ENCODE measurements at places on chromosomes 4 and X.

DNA sequence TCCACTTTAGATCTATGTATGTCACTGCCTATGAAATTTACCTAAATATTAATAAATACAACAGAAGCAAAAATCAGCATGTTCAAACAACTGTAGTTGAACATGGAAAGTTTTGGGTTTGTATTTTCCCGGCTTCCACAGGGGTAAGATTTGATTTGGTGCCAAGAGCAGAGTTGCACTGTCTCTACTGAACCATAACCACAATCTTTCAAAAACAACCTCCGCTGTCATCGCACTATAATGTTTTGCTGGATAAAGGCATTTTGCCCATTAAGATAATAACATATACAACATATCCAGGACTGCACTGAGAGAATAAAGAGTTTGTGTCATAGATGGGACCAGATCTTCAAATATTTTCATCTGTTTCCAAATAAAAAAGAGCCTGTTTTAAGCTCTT lies 94.9 kb downstream of the TENM3 start:
- DNase-seq, result no peak

DNA sequence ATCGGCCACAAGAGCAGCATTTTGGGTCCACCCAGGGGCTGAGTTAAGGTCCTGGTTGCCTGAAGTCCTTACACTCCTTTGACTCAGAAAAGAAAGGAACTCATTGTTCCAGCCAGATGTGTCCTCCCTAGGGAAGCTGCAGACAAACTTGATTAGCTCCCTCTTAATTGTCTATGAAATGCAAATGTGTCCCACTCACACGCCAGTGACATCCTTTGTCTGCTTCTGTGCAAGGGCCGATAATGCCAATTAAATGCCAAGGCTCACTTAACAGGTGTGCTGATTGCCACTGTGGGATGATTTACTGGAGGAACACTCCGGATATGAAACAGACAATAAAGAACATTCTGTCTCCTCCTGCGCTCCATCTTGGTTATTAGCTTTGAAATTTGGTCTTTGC lies 332.9 kb upstream of the CPEB2 start:
- no peak for DNase-seq

- peak; percentile 83 for DNase-seq
These were observed 25.2 kb upstream of the FGFR3 start for GRCh38 chr4:1767770-1768366.

DNA sequence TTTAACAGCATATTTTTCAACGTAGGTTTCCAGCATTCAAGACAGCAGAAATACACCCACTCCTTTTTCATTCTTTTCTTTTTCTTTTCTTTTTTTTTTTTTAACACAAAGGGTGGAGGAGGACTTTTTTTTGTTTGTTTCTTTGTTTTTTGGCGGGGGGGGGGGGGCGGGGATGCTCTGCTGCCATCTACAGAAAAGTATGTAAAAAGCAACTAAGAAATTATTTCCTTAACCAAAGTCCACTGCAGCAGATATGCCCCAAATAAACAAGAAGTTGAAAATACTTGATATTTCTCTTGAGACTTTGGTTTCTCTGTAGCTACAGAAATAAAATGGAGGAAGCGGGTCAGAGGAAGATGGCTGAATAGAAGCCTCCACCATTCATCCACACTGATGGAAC lies 63.2 kb upstream of the PBDC1 start:
- DNase-seq, result no peak

DNA sequence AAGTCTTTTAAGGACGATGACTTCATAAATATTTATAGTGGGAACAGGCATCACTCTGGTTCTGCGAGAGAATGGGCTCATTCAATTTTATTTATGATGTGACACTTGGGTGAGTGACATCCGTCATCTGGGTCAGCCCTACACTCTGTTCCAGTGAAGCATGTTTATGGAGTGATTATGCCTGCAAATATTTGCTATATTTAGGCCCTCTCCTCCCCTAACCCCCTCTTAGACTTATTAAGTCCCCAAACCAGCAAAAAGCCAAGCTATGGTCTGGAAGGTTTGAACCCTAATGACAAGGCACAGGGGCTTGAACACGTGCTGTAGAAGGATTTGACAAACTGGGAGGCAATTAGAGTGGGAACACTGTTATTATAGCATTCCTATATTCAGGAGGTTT lies 55.9 kb downstream of the C4orf51 start:
- DNase-seq, result no peak

- DNase-seq, result no peak
These were observed 228.1 kb downstream of the ZNF674 start for GRCh38 chrX:46317163-46317562.

DNA sequence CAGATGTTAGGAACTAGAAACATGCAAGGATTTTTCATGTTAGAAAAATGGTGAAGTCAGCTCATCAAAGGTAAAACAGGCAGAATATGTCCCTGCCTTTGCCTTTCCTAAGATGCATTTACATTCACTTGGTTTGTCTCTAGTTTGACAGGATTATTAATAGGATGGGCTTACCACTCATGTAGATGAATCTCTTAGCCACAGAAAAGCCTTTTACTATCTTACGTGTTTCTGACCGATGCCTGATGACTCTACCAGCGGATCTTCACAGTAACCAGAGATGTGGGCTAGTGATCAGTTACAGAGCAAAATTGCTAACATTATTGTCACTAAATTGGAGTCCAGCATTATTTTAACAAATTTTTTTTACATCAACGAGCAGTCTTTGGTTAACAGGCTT lies 187.6 kb downstream of the MAML3 start:
- no peak for DNase-seq

GRCh38 chrX:67759018-67759417 lies 215.2 kb downstream of the AR start:
- no peak for DNase-seq

DNA sequence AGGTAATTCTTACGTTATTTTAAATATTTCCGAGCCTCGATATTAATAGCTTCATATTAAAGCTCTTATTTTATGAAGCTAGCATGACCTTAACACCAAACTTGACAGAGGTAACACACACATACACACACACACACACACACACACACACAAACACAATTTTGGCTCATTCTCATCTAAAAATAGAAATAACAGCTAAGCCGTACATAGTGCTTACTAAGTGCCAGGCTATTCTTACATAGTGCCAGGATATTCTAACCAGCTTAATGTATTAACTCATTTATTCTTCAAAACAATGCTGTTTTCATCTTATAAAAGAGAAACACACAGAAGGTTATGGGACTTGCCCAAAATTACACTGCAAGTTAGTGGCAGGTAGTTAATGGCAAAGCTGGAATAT lies 87.0 kb upstream of the BLTP1 start:
- DNase-seq, result no peak

- DNase-seq, result no peak
These were observed 132.9 kb downstream of the NKX6-1 start for GRCh38 chr4:84366161-84366560.

GRCh38 chr4:60619531-60620305 lies 580.4 kb upstream of the ADGRL3 start:
- no peak for DNase-seq

DNA sequence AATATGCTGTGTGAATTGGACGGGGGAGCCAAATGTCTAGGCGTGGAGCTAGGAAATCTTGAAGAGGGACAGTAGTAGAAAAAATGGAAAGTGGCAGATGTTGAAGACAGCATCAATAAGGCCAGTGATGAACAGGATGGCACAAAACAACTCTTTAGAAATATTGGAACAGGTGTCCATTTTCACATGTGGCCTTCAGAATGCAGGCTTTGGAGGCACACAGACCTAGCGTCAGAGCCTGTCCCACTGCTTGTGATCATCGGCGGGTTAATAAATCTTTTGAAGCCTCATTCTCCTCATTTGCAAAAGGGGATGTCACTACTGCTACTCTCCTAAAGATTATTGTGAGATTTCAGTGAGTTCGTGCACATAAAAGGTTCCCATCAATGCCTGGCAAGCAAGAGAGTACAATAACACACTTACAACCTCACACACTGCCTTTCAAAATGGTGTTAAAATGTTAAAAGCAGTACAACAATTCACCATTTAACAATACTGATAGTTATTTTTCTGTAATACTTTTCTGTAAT lies 2.4 kb downstream of the PDLIM3 start:
- no peak for DNase-seq

DNA sequence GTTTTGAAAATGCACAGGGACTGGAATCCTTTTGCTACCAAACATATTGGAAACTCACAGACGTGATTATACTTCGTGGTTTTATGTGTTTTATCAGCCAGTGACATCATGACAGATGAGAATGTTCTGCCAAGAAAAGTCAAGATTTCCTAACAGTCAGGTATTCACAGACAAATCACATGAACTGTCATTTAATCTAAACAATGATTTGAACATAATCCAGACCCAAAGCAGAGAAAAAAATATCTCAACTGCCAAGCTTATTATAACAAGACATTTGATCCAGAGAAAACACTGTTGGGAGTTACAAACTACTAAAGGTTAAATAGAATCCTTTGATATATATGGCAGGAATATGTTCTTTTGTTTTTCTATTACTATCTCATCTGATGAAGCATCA lies 635.9 kb upstream of the FRG1 start:
- no peak for DNase-seq

DNA sequence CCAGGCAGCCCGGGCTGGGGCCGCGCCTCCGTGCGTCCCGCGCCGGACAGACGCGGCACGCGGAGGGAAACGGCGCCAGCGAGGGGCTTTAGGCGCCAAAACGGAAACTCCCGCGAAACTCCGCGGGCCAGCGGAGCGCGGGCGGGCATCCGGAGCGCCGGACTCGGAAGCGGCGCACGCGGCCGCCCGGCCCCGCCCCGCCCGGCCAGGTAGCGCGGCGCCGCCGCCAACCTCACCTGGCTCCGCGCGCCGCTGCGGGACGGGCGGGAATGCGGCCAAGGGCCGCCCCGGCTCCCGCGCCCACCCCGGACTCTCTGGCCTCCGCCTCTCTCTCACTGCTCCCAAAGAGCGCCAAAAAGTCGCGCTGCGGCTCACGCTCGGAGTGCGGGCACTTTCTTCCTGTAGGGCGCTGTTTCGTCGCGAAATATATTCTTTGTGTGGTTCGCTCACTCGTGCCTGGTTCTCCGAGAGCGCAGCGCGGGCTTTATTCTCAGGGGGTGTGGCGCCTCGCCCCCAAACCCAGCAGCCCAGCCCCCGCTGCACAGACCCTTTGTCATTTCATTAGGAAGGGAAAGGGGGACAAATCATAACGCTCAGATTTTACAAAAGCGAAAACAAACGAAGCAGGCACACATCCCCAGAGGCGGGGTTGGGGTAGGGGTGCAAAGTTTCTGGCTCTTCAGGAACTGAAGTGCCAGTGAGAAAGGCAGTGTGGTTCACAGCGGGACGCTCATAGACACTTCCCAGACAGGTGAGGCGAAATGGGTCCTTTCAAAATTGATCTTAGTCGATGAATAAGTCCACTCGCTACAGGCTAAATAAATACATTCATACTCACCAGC lies 961 bp upstream of the MBNL3 start:
- peak; percentile 44 for DNase-seq

GRCh38 chr4:94551643-94552564 lies 100.2 kb downstream of the PDLIM5 start:
- no peak for DNase-seq

- DNase-seq, result no peak
These were observed 46.8 kb downstream of the CC2D2A start for GRCh38 chr4:15516494-15516893.

DNA sequence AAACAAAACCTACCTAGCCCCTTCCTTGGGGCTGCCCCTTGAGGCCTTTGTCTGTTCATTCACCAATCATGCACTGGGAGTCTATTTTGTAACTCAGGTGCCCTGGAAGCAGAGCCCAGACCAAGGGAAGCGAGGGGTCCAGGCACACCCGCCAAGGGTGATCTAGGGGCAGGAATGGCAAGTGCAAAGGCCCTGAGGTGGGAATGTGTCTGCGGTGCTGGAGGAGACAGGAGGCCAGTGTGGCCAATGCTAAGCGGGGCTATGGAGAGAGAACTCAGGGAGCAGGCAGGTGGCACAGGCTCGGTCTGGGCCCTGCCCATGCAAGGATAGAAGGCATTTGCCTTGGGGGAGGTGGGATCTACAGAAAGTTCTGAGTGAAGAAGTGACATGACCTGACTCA lies 3.5 kb upstream of the SH3BP2 start:
- no peak for DNase-seq

DNA sequence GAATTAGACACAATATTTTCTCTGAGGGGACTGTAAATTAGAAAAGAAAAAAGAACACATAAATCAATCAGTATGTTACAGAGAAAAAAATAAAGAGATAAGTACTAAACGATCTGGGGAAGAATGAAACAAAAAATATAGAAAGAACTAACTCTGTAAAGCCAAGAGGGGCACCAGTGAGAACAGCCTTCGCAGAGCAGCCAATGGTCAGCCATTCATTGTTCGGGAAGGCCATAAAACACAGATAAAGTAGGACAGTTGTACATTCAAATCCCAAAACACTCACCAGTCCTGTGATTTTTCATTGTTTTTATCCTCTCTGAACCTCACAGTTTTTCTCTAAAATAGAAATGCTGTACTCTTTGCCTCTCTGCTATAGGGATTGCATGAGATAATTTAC lies 127.9 kb downstream of the NEK1 start:
- no peak for DNase-seq

DNA sequence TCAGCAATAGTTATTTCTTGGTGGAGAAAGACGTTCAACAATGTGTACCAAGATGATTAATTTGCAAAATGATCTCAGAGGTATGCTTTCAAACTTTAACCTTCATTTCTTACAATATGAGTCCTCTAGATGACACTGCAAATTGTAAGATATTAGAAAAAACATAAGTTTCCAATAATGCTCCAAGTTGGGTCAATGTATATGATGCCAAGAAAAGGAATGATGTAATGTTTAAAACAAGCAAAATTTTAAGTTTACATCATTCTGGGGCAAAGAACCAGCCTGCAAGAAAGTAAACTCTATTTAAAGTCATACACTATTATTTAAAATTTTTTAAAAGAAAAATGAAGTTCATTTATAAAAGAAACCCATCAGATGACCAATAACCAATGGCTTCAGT lies 56.1 kb downstream of the PRSS12 start:
- no peak for DNase-seq

GRCh38 chrX:107560980-107561379 lies 67.3 kb upstream of the PRPS1 start:
- DNase-seq, result no peak

DNA sequence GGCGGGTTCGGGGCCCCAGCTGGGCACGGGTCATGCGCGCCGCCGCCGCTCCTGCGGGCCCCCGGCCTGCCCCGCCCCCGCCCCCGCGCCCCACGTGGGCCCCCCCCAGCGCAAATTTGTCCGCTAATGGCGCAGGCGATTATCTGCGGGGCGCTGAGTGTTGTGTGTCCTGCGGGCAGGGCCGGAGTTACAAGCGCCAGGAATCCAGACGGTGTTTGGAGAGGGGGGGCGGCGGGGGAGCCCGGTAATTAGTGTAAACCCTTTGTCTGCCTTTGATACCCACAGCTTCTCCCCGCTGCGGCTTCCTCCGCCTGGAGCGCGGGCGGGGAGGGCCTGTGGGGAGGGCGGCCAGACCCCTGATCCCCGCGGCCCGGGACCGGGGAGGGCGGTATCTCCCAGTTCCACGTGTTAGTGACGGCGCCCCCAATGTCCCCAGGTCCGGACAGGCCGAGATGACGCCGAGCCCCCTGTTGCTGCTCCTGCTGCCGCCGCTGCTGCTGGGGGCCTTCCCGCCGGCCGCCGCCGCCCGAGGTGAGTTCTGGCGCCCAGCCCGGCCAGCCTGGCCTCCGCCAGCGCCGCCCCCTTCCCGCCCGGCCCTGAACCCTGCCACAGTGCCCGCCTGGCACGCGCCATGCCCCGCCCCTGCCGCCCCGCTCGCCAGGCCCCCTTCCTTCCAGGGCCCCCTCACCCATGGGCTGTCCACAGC lies 761 bp downstream of the FGFRL1 start:
- DNase-seq, result no peak
